Glutamatergic neuron (in vitro differentiated cells): ENCODE measurements at places on chromosomes 1 and 21.

DNA sequence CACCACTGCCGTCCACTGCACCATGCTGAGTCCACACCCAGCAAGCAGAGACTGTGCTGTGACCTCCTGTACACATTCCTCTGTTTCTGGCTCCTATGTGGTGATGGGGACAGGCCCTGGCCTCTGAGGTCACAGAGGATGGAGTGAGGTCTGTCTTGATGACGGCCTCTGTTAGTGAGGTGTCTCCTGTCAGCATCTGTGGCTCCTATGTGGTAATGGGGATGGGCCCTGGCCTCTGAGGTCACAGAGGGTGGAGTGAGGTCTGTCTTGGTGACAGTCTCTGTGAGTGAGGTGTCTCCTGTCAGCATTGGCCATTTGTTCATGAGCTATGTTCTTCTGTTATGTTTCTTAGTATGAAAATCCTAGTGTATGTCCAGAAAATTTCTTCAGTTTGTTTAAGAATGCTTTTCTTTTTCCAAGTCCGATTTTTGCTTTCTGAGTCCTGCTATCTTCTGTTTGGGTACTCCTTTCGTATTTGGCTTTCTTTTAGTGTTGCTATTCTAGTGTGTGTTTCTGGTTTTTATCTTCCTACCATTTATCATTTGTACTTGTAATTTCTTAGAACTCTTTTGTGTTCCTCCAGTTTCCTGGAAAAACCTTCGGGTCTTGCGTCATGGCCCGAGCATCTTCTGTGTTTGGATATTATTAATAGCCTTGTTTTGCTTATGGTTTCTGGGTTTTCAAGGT is 13.4 kb downstream of the SNAP47 start:
- DNase-seq: no peak

- DNase-seq: no peak
Observed at GRCh38 chr21:18495523-18495922, 91.9 kb upstream of the TMPRSS15 start.

- no peak for DNase-seq
Observed at GRCh38 chr1:55478742-55479141, 263.6 kb upstream of the USP24 start.

DNA sequence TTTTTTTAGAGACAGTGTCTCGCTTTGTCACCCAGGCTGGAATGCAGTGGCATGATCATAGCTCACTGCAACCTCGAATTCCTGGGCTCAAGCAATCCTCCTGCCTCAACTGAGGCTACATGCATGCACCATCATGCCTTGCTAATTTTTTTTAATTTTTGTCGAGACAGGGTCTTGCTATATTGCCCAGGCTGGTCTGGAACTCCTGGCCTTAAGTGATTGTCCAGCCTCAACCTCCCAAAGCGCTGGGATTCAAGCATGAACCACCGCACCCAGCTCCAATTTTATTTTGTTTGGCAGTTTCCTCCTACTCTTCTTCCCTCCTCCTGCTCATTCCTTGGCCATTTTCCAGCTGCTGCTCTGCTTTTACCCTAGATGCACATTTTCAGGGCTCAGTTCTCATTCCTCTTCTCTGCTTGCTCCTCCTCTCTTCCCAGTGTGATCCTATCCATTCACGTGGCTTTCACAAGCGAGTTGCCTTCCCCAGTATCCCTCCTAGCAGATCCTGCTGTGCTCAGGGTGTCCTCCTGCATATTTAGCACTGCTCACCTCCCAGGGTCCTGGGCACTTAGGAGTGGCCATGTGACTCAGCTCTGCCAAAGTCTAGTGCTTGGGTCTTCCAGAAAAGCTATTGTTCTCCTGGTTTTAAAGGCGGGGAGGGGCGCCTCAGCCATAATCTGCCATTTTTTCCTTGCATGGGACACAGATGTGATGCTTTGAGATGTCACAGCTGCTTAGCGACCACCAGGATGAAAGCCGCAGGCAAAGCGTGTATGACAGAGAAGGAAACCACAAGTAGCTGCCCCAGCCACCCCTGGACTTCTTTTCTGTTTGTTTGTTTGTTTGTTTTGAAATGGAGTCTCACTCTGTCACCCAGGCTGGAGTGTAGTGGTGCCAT is 33.7 kb downstream of the PSEN2 start:
- DNase-seq: no peak

- no peak for DNase-seq
Observed at GRCh38 chr1:247467129-247467528, 9.2 kb upstream of the OR2B11 start.

DNA sequence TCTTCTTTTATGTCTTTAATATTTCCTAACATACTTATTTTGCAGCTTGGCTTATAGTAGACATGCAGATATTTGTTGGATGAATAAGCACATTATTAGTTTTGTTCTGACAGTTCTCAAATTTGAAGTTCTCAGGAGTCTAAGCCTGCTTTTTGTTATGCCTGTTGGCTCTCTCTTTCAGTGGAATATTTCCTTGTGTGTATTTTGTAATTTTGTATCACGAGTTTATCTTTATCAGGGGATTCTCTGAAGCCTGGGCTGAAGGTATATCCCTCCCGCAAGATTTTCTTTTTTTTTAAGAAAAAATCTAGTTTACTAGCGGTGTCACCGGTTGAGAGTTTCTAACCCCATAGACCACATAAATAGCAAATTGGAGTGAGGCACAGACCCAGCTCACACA is 105.9 kb downstream of the RGL1 start:
- DNase-seq: no peak
